ENCODE measurements at places on chromosomes 6 and 20. TPM values are rescaled to one million over a fixed set of nuclear protein-coding genes. Genes with fewer than 3 reads are reported as not detected.
A peak's percentile ranks its signal among the peaks of the same experiment; 100 is the strongest.

RSPH9 gene
- total RNA-seq = 0.35 TPM

DNA sequence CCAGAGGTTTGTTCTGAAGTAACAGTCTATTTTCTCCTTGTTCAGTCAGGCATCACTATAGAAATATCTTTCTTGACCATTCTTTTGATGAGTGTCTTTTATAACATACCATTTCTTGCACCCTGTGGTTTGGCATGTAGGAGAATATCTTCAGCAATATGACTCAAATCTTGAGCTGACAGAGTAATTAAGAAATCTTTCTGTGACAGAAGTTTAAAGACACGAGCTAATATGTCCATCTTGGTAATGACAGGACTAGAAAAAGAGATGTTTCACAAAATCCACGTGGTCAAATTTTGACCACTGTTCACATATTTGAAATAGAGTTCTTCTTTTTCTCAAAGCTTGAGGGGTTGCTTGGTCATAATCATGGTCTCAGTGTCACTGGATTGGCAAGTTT is 149.9 kb downstream of the MYB start:
- no peaks in the 10 kb centered on the region for H3K27me3 ChIP-seq
- H3K36me3 ChIP-seq = no peaks in the 10 kb centered on the region
- no peaks in the 10 kb centered on the region for H3K4me1 ChIP-seq
- DNase-seq = no peak

DEFB124 gene
- total RNA-seq = not detected

DNA sequence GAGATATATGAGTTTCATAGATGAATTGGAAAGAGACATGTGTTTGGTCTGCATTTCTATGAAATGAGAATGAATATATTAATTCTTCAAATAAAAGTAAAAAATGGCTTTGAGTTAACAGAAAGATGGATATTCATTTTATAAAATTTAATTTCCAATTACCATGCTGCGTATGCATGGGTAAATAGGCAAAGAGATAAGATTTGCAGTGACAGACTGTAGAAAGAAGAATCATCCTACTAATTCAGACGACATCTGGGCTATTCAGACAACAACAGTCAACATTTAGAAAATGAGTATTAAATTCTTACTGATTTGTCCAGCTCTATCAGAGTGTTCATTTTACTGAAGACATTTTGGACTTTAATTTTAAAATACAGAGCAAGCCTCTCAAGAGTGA is 602.2 kb upstream of the NRSN1 start:
- no peak overlapping the region for H3K27ac ChIP-seq
- no peak overlapping the region for H3K4me3 ChIP-seq
- H3K36me3 ChIP-seq = no peaks in the 10 kb centered on the region
- peaks cover 12% of the 10 kb centered on the region for H3K4me1 ChIP-seq
- H3K27me3 ChIP-seq = no peaks in the 10 kb centered on the region

GRCh38 chr6:150627585-150628025 is 27.9 kb downstream of the PLEKHG1 start:
- no peak for DNase-seq
- H3K36me3 ChIP-seq = peaks cover 3% of the 10 kb centered on the region
- no peak overlapping the region for H3K4me3 ChIP-seq
- no peak overlapping the region for H3K27ac ChIP-seq
- no peaks in the 10 kb centered on the region for H3K27me3 ChIP-seq
- H3K4me1 ChIP-seq = no peaks in the 10 kb centered on the region

GRCh38 chr6:168599769-168600330 is 158.9 kb downstream of the SMOC2 start:
- DNase-seq = no peak
- no peaks in the 10 kb centered on the region for H3K27me3 ChIP-seq
- H3K36me3 ChIP-seq = no peaks in the 10 kb centered on the region

- DNase-seq = no peak
- no peaks in the 10 kb centered on the region for H3K4me1 ChIP-seq
- no peaks in the 10 kb centered on the region for H3K36me3 ChIP-seq
- no peak overlapping the region for H3K4me3 ChIP-seq
- peaks cover 6% of the 10 kb centered on the region for H3K27me3 ChIP-seq
Measured at GRCh38 chr20:1105599-1106194, 12.7 kb upstream of the PSMF1 start.

DNA sequence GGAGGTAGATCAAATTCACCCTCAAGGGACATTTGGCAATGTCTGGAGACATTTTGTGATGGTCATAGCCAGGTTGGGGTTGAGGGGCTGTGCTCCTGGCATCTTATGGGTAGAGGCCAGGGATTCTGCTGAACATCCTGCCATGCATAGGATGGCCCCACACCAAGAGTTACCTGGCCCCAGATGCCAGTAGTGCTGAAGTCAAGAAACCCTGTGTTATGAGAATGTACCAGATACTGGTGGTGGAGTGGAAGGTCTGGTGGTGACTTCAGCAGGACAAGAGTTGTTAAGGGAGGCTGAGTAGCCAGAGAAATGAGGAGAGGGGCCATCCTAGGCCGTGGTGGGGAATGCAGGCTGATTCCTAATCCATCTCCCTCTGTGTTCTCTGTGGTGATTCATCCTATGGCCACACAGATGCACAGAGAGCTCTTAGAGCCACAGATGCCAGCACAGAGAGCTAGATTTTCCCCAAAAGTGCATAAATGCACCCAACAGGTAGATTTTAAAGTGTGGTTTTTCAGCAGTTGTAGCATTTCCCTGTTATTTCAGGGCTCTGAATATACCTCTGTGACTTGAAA is 43.6 kb downstream of the CDYL start:
- no peaks in the 10 kb centered on the region for H3K27me3 ChIP-seq
- H3K4me1 ChIP-seq = peaks cover 31% of the 10 kb centered on the region
- no peaks in the 10 kb centered on the region for H3K36me3 ChIP-seq
- H3K4me3 ChIP-seq = no peak overlapping the region
- DNase-seq = no peak

BACH2 gene
- 4.5 TPM for total RNA-seq

DNA sequence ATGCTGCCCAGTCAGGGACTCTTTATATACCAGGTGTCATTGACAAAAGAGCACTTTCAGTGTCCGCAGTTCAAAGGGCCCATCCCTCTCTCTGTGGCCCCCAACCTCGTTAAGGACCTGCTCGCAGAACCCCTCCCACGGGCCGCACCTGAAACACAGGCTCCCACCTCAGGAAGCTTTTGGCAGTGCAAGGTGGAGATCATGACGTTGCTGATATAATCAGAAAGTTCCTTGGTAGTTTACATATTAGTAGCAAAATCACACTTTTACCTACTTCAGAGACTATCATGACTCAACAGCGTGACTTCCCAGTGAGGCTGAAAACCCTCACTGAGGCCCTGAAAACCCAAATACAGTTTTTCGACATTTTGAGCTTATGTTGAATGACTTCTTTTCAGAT is 4.1 kb downstream of the TTLL2 start:
- DNase-seq = no peak
- peaks cover 19% of the 10 kb centered on the region for H3K36me3 ChIP-seq
- 0 out of 2 replicates have a peak, but pooled peaks cover 3% of the 10 kb centered on the region for H3K4me1 ChIP-seq
- peaks cover 6% of the 10 kb centered on the region for H3K27me3 ChIP-seq
- H3K4me3 ChIP-seq = no peak overlapping the region
- H3K27ac ChIP-seq = no peak overlapping the region

DNA sequence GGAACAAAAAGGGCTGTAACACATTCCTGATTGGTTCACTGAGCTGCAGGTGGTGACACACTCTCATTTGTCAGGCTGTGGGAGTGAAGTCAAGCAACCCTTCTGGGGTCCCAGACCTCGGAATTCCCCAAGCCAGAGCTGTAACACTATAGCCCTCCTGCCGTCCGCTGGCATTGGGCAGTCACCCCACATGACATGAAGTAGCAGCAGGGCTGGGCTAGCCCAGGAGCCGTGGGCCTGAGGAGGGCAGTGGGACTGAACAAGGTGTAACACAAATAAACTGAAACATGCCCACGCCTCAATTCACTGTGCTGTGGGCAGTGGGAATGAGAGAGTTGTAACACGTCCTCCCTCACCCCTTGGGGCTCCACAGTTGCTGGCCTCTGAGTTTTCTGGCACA is 689.1 kb upstream of the EYS start:
- no peak for DNase-seq
- no peak overlapping the region for H3K27ac ChIP-seq
- H3K36me3 ChIP-seq = peaks cover 21% of the 10 kb centered on the region
- no peak overlapping the region for H3K4me3 ChIP-seq
- H3K27me3 ChIP-seq = no peaks in the 10 kb centered on the region

EPB41L1 gene
- total RNA-seq = 38.1 TPM

DNA sequence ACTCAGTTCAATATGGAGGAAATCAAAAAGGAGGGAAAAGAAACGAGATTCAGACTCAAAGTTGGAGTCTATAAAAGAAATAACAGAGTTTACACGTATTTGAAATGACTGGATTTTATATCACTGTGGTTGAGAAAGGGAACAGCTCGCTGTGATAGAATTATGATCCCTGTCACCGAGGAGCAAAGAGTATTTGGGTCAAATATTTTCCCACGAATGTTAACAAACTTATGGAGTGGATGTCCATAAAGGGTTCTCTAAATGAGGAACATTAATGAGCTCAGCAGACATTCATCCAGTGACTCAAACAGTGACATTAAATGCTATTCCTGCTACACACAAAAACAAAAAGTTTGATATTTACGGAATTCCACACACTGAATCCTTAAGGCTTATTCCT is 57.9 kb downstream of the FHL5 start:
- H3K4me1 ChIP-seq = no peaks in the 10 kb centered on the region
- H3K27ac ChIP-seq = no peak overlapping the region
- DNase-seq = no peak
- H3K27me3 ChIP-seq = no peaks in the 10 kb centered on the region

- H3K27ac ChIP-seq = no peak overlapping the region
- DNase-seq = no peak
- no peaks in the 10 kb centered on the region for H3K4me1 ChIP-seq
- peaks cover 6% of the 10 kb centered on the region for H3K36me3 ChIP-seq
- H3K4me3 ChIP-seq = no peak overlapping the region
Measured at GRCh38 chr6:164051427-164051826, 636.9 kb downstream of the QKI start.

GRCh38 chr6:70547313-70547712 is 19.4 kb upstream of the SDHAF4 start:
- H3K36me3 ChIP-seq = peaks cover 6% of the 10 kb centered on the region
- no peaks in the 10 kb centered on the region for H3K27me3 ChIP-seq
- no peak overlapping the region for H3K4me3 ChIP-seq
- DNase-seq = no peak

GRCh38 chr6:84892671-84893070 is 128.3 kb upstream of the TBX18 start:
- no peaks in the 10 kb centered on the region for H3K4me1 ChIP-seq
- H3K27ac ChIP-seq = no peak overlapping the region
- H3K4me3 ChIP-seq = no peak overlapping the region
- no peaks in the 10 kb centered on the region for H3K27me3 ChIP-seq

NEURL2 gene
- total RNA-seq = 6.1 TPM

DNA sequence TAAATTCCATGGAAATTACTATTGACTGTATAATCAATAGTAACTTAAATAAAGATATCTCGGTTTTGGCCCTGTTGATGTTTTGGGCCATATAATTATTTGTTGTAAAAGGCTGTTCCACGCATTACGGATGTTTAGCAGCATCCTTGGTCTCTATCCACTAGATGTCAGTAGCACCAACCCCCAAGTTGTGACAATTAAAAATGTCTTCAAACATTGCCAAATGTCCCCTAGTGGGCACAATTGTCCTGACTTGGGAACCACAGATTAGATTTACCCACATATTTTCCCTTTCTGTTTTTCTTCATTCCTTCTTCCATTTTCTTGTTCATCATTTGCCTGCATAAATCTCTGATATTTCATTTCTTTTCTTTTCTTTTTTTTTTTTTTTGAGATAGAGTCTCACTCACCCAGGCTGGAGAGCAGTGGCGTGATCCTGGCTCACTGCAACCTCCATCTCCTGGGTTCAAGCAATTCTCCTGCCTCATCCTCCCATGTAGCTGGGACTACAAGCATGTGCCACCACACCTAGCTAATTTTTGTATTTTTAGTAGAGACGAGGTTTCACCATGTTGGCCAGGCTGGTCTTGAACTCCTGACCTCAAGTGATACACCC is 13.6 kb upstream of the WFDC8 start:
- DNase-seq = no peak
- peaks cover 15% of the 10 kb centered on the region for H3K36me3 ChIP-seq
- peaks cover 10% of the 10 kb centered on the region for H3K4me1 ChIP-seq
- H3K27me3 ChIP-seq = peaks cover 5% of the 10 kb centered on the region
- H3K27ac ChIP-seq = no peak overlapping the region
- no peak overlapping the region for H3K4me3 ChIP-seq

- H3K4me3 ChIP-seq = peak overlapping the region; percentile 41
- no peak overlapping the region for H3K27ac ChIP-seq
- DNase-seq = peak; percentile 76
- H3K36me3 ChIP-seq = no peaks in the 10 kb centered on the region
- peaks cover 73% of the 10 kb centered on the region for H3K4me1 ChIP-seq
Measured at GRCh38 chr6:10421158-10421920, 6.5 kb upstream of the TFAP2A start.

- peak overlapping the region; percentile 97 for H3K27ac ChIP-seq
- H3K4me1 ChIP-seq = peaks cover 80% of the 10 kb centered on the region
- H3K27me3 ChIP-seq = peaks cover 4% of the 10 kb centered on the region
- H3K36me3 ChIP-seq = no peaks in the 10 kb centered on the region
- peak overlapping the region; percentile 72 for H3K4me3 ChIP-seq
Measured at GRCh38 chr6:35489995-35490791, 6.7 kb downstream of the TEAD3 start.

- H3K4me3 ChIP-seq = no peak overlapping the region
- peaks cover 46% of the 10 kb centered on the region for H3K4me1 ChIP-seq
- H3K27me3 ChIP-seq = no peaks in the 10 kb centered on the region
- H3K36me3 ChIP-seq = no peaks in the 10 kb centered on the region
- DNase-seq = no peak
- H3K27ac ChIP-seq = no peak overlapping the region
Measured at GRCh38 chr6:82259389-82259788, 11.8 kb upstream of the IBTK start.

ADTRP gene
- total RNA-seq = 0.98 TPM

DEFB128 gene
- total RNA-seq = not detected

DNA sequence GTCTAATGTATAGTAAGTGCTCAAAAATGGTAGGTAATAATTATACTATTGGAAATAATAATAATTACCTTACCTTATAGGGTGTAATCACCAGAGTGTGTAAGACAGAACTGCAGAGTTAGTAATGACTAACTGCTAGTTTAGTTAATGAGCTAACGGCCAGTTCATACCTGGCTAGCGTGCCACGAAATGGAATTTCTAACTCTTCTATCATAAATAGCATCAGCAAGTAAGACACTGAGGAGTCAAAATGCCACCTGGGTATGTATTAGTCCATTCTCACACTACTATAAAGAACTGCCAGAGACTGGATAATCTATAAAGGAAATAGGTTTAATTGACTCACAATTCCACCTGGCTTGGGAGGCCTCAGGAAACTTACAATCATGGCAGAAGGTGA is 63.4 kb upstream of the CEP85L start:
- no peaks in the 10 kb centered on the region for H3K27me3 ChIP-seq
- no peak for DNase-seq
- peaks cover 5% of the 10 kb centered on the region for H3K4me1 ChIP-seq
- H3K27ac ChIP-seq = no peak overlapping the region

- H3K27ac ChIP-seq = no peak overlapping the region
- no peaks in the 10 kb centered on the region for H3K27me3 ChIP-seq
- no peaks in the 10 kb centered on the region for H3K4me1 ChIP-seq
- H3K36me3 ChIP-seq = peaks cover 23% of the 10 kb centered on the region
- no peak overlapping the region for H3K4me3 ChIP-seq
Measured at GRCh38 chr6:13605634-13606033, 9.5 kb upstream of the NOL7 start.

RIMS1 gene
- 1.1 TPM for total RNA-seq
